Purkinje cell (primary cell): ENCODE measurements at places on chromosomes 5 and 9. TPM values are rescaled to one million over a fixed set of nuclear protein-coding genes. Genes with fewer than 3 reads are reported as not detected.

STPG3 gene
- not detected in 2 replicates for polyA plus RNA-seq

NPDC1 gene
- 10.3 and 19.0 TPM in 2 replicates for polyA plus RNA-seq

IL4 gene
- polyA plus RNA-seq = 0.71 TPM in 1 of 2 replicates, not detected in the other

N4BP3 gene
- 0.43 and 0.79 TPM in 2 replicates for polyA plus RNA-seq

CCNH gene
- polyA plus RNA-seq = 176 and 192 TPM in 2 replicates

TSSK1B gene
- not detected in 2 replicates for polyA plus RNA-seq

PLEKHG4B gene
- polyA plus RNA-seq = 0.14 and 0.19 TPM in 2 replicates

GABRA6 gene
- 21.2 and 21.4 TPM in 2 replicates for polyA plus RNA-seq

SPINK4 gene
- polyA plus RNA-seq = not detected in 2 replicates

IFNA13 gene
- not detected in 2 replicates for polyA plus RNA-seq
